Esophagus squamous epithelium (tissue), 5 donors: ENCODE measurements at places on chromosomes 7 and 10. TPM values are rescaled to one million over a fixed set of nuclear protein-coding genes. Genes with fewer than 3 reads are reported as not detected.

Gene LIPF
- not detected for total RNA-seq

Gene CALN1
- total RNA-seq: not detected

Gene KCNIP2
- total RNA-seq: not detected

Gene ASZ1
- total RNA-seq: not detected

GRCh38 chr10:6145166-6145987 lies 56.5 kb downstream of the RBM17 start:
- H3K4me3 ChIP-seq: peak overlapping the region; percentile 95
- H3K27me3 ChIP-seq: no peaks in the 10 kb centered on the region
- H3K36me3 ChIP-seq: no peaks in the 10 kb centered on the region
- peak overlapping the region; percentile 91 for H3K27ac ChIP-seq

DNA sequence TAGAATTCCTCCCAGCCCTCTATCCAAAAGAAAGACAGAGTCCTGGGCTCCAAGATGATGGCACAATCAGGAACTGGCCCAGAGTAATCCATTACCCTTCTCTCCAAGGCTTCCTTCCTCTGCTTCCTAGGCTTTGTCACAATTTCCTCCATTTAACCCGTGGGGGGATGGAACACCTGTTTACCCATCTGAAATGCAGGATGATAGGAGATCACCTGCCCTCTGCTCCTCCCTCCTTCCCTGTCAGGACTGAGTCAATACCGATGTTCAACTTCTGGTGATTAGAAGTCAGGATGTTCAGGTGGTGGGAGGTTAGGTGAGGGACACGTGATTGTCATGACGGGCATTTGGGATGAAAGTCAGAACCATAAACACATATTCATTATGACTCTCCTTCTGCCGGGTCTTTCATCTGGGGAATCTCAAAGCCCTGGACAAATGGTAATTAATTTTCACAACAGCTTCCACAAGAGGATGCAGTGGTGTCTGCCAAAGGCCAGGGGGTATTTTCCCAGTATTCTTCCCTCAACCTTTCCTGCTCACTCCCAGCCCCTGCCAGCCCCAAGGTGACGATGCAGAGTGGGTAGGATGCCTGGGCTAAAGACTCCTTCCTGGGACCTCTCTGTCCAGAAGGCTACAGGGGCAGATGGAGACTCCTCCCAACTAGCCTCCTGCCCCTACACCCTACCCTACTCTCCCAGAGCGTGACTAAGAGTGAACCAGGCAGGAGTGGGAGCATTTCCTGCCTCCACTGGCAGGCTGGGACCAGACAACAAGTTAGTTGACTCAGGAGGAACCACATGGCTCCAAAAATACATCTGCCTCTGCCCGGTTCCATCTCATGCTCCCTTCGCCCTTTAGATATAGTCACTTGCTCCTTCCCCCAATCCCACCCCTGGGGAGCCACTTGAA lies 27.9 kb downstream of the DUSP5 start:
- H3K4me1 ChIP-seq: no peaks in the 10 kb centered on the region
- no peak overlapping the region for H3K27ac ChIP-seq
- no peak overlapping the region for H3K4me3 ChIP-seq
- DNase-seq: no peak

GRCh38 chr7:29895559-29895958 lies 89.3 kb downstream of the WIPF3 start:
- H3K36me3 ChIP-seq: no peaks in the 10 kb centered on the region
- H3K27me3 ChIP-seq: no peaks in the 10 kb centered on the region
- H3K4me3 ChIP-seq: no peak overlapping the region
- H3K27ac ChIP-seq: no peak overlapping the region
- H3K4me1 ChIP-seq: no peaks in the 10 kb centered on the region

DNA sequence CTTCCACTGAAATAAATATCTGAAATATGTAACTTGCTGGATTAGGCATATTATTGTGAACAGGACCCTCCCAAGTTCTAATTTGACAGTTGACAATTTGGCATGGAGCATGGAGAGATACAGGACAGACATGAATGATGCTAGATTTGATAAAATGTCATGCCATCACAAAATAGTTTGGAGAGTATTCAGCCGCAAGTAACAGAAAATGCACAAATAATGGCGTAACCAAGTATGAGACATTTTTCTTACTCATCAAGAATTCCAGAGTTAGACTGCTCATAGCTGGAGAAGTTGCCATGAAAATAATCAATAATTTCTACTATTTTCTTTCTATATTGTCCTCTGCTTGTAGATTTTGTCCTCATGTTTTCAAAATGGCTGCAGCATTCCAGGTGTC lies 45.5 kb upstream of the GPAM start:
- H3K27ac ChIP-seq: no peak overlapping the region
- H3K36me3 ChIP-seq: no peaks in the 10 kb centered on the region
- no peak overlapping the region for H3K4me3 ChIP-seq
- DNase-seq: no peak

DNA sequence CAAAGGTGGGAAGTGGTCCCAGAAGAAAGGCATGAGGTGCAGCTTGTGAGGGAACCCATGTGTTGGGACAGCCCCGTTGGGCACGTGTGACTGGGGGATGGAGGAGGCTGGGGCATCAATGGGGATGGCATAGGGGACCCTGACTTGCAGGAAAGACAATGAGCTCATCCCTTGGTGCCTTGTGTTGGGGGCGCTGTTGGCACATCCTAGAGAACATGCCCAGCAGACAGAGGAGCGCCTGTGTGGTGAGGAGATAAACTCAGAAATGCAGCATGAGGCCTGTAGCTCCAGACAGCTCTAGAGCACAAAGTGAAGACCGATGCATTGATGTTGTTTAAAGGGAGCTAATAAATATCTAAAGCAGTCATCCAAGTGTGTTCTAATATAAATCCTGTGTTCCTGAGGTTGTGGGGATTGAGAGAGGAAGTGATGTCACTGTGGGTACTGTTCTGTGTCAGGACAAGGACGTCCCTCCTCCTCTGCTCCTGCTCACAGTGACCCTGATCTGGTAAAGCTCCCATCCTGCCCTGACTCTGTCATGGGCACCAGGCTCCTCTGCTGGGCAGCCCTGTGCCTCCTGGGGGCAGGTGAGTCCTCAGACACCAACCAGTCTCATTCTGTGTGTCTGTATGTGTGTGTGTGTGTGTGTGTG lies 126.1 kb upstream of the PRSS58 start:
- DNase-seq: no peak
- peak overlapping the region; percentile 44 for H3K27ac ChIP-seq
- no peaks in the 10 kb centered on the region for H3K36me3 ChIP-seq
- peaks cover 5% of the 10 kb centered on the region for H3K4me1 ChIP-seq

DNA sequence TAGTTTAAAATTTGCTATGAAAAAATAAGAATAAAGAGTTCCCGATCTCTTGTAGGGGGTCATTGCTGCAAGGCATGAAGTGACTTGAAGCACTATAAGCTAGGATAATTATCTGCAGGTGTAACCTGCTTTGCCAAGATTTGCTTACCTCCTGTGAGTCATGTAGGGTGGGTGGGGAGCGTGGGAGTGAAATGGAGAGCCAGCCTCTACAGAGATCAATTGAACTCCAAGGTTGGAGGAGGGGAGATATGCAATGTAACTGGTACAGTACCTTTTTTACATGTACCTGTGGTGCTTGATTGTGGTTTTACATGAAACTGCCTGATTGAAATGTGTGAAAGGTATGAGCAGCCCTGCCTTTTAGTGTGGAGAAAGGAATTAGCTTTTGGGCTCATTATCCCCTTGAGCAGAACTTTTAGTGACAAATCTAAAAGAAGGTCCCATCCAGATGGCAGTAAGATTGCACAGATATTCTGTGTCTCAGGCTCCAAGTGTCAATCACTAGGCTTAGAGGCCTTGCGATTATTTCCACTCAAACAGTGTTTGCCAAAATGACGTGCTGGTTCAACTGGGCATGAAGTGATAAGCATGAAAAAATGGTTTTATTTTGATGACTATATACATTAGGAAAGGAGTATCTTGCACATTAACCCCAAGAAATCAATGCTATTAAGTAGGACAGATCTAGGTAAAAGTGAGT lies 138.6 kb upstream of the GRB10 start:
- DNase-seq: no peak
- H3K27me3 ChIP-seq: no peaks in the 10 kb centered on the region
- H3K4me3 ChIP-seq: no peak overlapping the region
- no peak overlapping the region for H3K27ac ChIP-seq
- no peaks in the 10 kb centered on the region for H3K36me3 ChIP-seq

DNA sequence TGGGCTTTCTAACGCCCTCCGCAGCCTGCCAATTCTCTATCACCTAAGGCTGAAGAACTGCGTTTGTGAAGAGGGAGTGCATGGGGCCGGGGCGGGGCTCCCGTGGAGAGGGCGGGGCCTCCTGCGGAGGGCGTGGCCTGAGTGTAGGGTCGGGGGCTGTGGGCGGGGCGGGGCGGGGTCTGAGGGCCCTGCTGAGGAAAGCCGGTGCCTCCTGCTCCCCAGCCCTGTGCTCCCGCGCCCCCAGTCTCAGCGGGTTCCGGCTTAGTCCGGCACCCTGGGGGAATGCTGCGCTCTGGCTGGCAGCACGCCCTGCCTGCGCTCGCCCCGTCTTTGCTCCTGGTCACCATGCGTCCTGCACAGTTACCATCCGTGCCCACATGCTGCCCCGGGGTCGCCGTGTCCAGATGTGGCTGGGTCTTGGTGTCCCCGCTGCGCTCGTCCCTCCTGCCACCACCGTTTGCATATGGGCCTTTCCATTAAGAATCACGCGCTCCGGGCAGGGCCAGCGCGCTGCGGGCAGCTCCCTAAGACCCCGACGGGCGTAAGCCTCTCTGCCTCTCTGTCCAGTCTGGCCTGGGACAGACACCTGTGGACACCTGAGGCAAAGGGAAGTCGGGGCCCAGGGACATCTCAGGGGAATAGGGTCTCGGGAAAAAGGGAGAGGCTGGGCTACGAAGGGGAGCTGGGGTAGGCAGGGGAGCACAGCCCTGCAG lies 144.0 kb upstream of the RET start:
- no peak for DNase-seq
- peaks cover 6% of the 10 kb centered on the region for H3K27me3 ChIP-seq
- peaks cover 9% of the 10 kb centered on the region for H3K4me1 ChIP-seq
- peak overlapping the region; percentile 16 for H3K4me3 ChIP-seq

- no peaks in the 10 kb centered on the region for H3K4me1 ChIP-seq
- no peak overlapping the region for H3K27ac ChIP-seq
- DNase-seq: no peak
- H3K27me3 ChIP-seq: no peaks in the 10 kb centered on the region
Measured at GRCh38 chr7:56493196-56493595, 377.0 kb upstream of the NUPR2 start.

GRCh38 chr7:118312051-118312450 lies 87.5 kb downstream of the ANKRD7 start:
- H3K36me3 ChIP-seq: no peaks in the 10 kb centered on the region
- H3K4me3 ChIP-seq: no peak overlapping the region
- H3K27me3 ChIP-seq: no peaks in the 10 kb centered on the region
- no peak for DNase-seq
- H3K4me1 ChIP-seq: no peaks in the 10 kb centered on the region
- H3K27ac ChIP-seq: no peak overlapping the region

GRCh38 chr7:73885433-73885974 lies 24.5 kb downstream of the TMEM270 start:
- H3K27me3 ChIP-seq: no peaks in the 10 kb centered on the region
- H3K27ac ChIP-seq: no peak overlapping the region
- DNase-seq: no peak
- H3K36me3 ChIP-seq: no peaks in the 10 kb centered on the region
- H3K4me3 ChIP-seq: no peak overlapping the region
- peaks cover 22% of the 10 kb centered on the region for H3K4me1 ChIP-seq
